ENCODE measurements at places on chromosomes 7 and 10.

DNA sequence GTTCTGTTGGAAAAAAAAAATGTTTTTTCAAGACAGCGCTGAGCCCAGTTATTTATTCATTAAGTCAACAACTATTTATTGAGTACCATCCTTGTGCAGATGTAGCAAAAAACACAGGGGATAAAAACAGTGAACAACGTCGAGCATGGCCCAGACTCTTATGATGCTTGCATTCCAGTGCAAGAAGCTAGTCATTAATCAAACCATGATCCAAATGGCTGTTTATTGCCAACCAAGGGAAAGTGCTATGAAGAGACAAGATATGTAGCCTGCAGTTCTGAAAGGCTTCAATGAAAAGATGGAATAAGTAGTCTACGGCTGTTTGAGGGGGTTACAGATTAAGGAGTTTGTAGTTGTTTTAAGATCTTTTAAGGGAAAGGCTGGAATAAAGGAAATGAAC lies 262.3 kb downstream of the NEBL start:
- no peak for DNase-seq

GRCh38 chr7:133869556-133869955 lies 257.6 kb upstream of the LRGUK start:
- DNase-seq = no peak

DNA sequence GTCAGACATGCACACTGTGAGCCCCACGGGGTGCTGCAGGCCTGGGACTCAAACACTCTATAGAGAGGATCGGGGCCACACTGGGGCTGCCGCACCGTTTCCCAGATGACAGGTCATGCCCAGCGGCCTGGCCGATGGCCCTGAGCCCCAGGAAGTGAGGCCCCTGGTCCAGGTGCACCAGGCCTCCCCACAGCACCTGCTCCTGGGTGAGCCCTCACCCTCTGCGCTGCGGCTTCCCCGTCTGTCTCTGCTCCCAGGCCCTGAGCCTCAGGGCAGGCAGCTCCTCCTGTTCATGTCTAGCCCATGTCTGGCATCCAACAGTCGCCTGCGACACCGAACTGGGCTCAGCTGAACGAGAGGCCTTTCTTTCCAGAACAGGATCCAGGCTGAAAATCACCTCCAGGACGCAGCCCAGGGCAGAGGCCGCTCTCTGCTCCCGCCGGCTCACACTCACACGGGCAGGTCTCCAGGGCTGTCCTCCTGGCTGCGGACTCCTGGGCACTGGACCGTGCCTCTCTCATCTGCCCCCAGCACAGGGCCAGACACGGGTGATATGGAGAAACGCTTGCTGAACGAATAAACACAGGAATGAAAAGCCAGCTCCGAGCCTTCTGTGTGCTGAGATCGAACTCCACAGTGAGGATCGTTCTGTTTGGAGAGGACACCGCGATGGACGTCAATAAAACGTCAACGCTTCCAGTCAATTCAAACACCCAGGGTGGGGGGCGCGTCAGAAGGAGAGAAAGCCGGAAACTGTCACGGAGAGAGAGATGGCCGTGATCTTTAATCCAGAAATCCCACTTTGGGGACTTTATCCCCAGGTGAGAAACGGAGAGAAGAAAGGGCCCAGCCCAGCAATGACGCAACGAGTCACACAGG lies 202.4 kb downstream of the ELFN1 start:
- DNase-seq = no peak

DNA sequence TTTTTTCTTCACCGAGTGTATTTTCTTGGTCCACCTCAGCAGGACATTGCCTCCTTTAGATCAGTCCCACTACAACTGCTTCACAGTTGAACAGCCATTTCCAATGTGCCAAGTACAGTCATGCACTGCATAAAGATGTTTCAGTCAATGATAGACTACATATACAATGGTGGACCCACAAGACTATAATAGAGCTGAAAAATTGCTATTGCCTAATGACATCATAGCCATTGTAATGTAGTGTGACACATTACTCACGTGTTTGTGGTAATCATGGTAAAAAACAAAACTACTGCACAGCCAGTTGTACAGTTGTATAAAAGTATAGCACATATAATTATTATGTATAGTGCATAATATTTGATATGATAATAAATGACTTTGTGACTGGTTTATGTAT lies 113.8 kb upstream of the HPS1 start:
- no peak for DNase-seq

- DNase-seq = no peak
These were observed 48.3 kb downstream of the ADRA2A start for GRCh38 chr10:111125102-111125501.

- no peak for DNase-seq
These were observed 1060.6 kb downstream of the LRMDA start for GRCh38 chr10:76492026-76492425.

DNA sequence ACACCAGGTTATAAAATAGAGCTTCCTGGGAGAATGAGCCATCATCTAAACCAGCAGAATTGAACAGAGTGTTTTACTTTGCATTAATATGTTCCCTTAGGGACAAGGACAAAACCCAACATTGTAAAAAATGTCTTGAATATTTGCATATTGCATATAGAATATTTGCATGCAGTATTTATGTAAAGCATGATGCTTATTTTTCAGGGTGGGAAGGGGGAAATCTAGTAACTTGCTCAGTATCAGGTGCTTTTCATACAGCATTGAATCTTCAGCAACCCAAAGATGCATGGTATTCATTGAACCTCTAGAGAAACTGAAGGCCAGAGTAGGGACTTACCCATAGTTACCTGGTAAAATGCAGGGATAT lies 409.2 kb upstream of the ZMIZ1 start:
- DNase-seq = no peak

GRCh38 chr7:12690041-12690878 lies 2.8 kb downstream of the ARL4A start:
- no peak for DNase-seq

GRCh38 chr7:33685981-33686683 lies 219.2 kb upstream of the BMPER start:
- DNase-seq = no peak

DNA sequence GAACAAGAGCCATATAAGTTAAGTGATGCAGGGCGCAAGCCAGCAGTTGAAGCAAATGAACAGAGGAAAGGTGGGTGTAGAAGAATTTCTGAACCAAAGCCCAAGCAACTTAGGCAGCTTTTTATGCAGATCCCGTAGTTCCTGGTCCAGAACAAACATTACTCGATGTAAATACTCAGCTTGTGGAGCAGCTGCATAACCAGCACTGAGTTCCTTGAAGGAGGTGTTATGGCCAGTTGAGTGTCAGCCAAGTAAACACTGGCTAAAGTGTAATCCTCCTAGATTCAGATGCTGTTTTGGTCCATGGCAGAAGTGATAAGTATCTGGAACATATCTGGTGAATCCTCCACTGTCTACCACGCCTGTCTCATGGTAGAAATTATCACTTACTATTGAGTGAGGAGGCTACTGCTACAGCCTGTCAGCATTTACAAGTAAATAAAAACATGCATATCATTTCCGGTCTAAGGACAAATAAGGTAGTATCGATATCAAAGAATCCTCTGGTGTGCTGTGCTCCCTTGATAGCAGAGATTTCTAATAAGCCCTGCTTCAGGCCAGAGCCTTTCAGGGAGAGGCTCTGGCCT lies 213.9 kb downstream of the DYNC1I1 start:
- DNase-seq = no peak

- DNase-seq = no peak
These were observed 396.7 kb downstream of the AUTS2 start for GRCh38 chr7:69994886-69995542.

DNA sequence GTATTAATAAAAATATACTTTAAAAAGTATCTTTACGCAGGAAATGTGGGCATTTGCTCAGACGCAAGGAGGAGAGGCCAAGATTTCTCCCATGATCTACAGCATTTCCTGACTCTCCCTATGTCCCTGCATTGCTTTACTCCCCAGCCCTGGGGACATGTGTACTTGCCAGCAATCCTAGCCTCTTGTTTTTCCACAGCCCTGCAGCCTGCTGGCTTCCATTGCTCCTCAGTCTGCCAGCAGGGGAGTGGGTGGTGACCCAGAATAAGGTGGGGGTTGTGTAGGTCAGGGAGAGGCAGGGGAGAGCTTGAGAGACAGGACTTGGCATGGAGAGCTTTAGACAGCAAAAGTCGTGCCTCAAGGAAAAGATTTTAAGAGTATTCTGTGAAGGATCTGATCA lies 307.7 kb downstream of the CDK14 start:
- DNase-seq = no peak

DNA sequence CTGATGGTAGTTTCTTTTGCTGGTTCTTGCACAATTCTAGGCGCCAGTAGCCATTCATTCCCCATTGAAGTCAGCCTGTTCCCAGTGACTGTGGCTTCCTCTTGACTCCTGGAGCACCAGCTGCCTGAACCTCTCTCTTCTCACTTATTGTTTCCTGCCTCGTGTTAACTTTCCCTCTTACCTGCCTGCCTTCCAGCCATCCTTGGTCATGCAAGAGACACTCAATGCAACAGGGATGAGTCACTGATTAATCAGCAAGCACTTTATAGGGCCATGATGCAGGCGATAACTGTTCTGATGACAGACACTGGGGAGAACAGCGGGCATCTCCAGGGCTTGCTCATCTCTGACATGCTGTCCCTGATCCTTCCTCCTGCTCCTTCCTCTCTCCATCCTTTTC lies 122.0 kb downstream of the PLCE1 start:
- DNase-seq = no peak

- DNase-seq = no peak
These were observed 1.5 kb downstream of the IRF5 start for GRCh38 chr7:128939075-128939860.

- no peak for DNase-seq
These were observed 259.0 kb downstream of the PHTF2 start for GRCh38 chr7:78057571-78057970.

- no peak for DNase-seq
These were observed 93.9 kb downstream of the PDGFA start for GRCh38 chr7:425794-426188.

- DNase-seq = no peak
These were observed 200.4 kb upstream of the NFE2L3 start for GRCh38 chr7:25951414-25952260.

DNA sequence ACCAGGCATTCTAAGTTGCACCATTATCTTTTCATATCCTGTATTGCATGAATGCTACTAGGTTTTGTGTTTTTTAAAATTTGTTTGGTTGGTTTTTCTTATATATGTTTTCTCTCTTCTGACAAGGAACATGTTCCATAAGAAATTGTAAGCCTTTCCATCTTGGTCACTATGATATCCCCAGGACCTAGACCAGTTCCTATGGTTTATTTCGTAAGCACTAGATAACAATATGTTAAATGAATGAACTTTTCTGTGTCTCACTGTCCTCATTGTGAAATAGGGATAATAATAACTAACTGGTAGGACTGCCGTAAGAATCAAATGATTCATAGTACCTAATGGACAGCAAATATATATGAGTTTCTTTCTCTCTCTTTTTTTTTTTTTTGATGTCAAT lies 146.3 kb downstream of the SEMA3E start:
- no peak for DNase-seq
